ENCODE measurements at places on chromosomes 5 and 9.

DNA sequence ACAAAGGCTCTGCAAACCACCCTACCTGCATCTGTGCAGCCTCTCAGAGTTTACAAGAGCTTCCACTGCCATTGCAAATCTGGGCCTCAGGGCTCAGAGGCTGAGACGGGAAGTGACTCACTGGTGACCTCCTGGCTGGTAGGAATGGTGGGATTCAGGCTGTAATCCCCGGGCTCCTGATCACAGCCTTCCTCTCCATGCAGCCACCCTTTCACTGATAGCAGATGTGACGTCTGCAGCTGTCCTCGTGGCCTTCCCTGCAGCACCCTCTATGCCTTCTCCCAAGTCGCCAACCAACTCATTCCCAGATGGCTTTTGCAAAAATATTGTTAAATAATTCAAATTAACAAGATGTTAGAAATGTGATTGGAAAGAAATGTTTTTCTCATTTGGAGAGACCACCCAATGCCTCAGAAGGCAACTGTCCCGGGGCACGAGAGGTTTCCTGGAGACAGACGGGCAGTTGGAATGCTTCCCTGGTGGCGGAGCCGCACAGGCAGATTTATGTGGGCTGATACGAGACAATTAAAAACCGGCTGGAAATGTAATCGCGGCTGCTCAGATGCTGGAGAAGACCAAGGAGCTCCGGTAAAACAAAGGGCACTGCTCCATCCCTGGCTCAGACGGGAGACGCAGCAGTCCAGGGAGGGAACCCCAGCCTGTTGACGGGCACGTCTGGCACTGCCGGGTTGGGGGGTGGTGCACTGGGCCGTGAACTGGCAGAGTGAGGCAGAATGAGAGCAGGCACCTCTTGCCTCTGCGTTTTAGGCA lies 34.4 kb upstream of the SLC25A51 start:
- DNase-seq: no peak

- no peak for DNase-seq
Observed at GRCh38 chr5:58148254-58148775, 311.6 kb downstream of the PLK2 start.

DNA sequence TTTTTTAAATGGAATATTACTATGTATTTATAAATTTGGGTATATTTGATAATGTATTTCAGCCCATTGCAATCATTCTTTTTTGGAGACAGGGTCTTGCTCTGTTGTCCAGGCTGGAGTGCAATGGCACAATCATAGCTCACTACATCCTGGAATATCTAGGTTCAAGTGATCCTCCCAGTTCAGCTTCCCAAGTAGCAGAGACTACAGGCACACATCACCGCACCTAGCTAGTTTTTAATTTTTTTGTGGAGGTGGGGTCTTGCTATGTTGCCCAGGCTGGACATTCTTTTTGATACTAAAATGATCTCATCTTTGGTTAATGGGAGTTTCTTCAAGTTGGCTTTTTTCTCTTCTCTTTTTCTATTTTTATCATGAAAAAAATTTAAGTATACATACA lies 91.3 kb downstream of the UNC13B start:
- no peak for DNase-seq

DNA sequence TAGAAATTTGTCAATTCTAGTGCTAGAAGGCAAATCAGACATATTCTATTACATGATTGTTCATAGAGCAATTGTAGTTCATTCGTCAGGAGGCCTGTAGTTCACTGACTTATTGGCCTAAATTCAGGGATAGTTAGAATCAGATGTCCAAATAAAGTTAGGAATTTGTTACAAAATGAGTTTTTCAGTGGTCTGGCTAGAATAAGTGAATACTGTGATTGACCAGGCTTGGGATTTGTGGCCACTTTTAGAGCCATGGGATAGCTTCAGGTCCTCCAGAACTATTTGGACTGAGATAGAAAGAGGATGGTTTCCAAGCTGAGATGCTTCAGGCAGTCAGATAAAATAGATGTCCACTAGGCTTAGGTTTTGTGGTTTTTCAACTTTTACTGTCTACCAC lies 199.1 kb upstream of the MPDZ start:
- no peak for DNase-seq

GRCh38 chr9:15295761-15296405 lies 11.1 kb downstream of the TTC39B start:
- no peak for DNase-seq
